ENCODE measurements at places on chromosomes 7 and 10.

DNA sequence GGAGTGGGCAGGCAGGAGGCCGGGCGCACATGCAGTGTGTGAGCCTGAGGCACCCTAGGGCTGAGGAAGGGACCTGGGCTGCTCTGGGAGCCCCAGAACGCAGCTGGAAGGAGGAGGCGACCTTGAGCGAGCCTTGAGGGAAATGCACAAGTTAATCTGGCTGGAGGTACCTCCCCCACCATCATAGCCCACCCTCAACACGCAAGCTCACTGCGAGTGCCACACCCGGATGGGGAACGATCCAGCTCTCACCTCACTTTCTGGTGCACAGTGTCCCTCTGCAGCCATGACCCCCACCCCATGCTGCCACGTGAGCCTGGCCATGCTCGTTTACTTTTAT is 162.4 kb upstream of the PPP2R2D start:
- DNase-seq = no peak

- no peak for DNase-seq
Observed at GRCh38 chr7:17159500-17160037, 138.9 kb upstream of the AHR start.

GRCh38 chr10:51654918-51655317 is 44.5 kb downstream of the CSTF2T start:
- DNase-seq = no peak

DNA sequence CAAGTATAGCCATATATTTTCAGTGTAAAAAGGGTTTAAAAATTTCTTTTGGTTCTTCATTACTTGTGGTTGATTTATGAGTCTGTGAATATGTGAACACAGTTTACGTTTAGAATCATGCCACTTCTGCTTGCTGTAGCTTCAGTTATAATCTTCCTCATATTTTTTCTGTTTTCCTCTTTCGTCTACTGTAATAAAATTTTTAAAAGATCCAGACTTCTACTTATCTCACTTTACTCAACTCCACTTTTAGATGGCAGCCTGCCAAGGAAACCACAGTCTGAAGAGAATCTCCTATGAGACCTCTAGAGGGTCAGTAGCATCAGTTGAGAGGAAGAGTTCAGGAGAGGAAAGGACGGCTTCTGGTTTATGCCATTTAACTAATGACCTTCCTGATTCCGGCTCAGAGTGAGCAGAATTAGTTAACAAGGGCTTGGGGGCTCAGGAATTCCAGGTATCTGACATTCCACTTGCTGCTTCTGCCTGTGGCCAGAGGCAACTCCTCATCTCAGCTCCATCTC is 21.4 kb downstream of the CREB5 start:
- no peak for DNase-seq

GRCh38 chr10:7383442-7383841 is 27.4 kb downstream of the SFMBT2 start:
- DNase-seq = no peak

GRCh38 chr10:35743851-35744250 is 101.8 kb upstream of the FZD8 start:
- DNase-seq = no peak

DNA sequence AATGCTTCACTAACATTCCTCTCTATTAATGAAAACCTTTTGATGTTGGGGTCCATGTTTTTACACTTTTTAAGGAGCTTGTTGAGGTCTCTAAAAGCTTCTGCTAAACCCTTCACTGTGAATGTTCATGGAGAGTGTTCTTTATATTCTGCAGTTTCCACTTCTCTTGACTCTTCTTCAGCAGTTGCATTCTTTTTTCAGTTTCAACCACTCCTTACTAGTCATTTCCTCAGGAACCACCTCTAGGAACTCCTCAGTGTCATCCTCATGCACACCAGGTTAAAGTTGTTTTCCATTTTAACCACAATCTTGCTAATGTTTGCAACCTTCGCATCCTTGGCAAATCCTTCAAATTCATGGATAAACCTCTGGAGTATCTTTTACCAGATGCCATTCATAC is 821.6 kb downstream of the ANKRD7 start:
- no peak for DNase-seq
